ENCODE measurements at places on chromosomes 6 and 20.

- DNase-seq = no peak
Observed at GRCh38 chr6:161630674-161631073, 356.8 kb upstream of the AGPAT4 start.

DNA sequence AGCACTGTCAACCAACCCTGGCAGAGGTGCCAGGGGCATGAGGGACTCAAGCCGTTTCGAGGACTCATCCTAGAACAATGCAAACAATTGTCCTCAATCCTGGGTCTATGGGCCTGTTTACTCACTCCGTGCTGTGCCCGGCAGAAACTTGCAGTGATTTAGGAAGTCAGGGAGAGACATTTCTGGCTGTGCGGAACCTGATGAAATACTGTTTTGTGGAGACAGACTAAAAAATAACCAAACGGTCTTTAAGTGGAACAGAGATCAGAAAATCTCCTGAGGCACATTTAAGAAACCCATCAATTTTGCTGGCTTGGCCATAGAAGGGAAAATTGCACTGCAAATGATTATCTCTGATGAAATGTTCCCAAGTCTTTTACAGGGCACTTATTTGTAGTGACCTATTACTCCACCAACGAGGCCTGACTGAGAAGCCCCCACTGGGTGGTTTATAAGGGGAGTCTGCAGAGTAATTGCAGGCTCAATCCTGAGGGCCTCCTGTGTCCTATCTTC, 79.8 kb upstream of the KCNK16 start:
- peak; percentile 29 for DNase-seq

GRCh38 chr20:32285621-32286371, 8.3 kb downstream of the KIF3B start:
- DNase-seq = no peak

DNA sequence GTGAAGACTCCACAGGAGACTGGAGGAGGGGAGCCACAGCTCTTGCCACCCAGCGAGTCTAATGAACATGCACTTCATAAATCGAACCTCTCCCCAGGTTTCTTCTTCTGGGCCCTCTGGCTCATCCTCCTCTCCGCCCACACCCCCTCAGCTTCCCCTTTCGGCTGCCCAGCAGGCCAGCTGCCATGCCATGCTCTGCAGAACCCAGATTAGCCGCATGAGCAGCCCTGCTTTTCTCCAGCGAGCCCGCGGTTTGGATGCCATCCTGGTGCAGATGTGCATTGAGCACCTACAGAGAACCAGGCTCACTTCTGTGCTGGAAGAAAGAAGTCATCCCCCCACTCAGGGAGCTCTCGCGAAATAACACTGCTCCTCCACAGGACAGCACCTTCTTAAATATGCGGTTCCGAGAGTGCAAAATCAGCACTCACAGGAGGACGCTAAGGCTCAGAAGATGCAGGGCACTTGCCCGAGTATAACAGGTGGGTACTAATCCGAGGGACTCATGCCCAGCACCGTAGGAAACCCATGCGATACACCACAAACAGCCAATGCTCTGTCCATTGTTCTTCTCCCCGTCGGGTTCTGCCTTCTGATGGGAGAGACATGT, 143.0 kb upstream of the THBS2 start:
- no peak for DNase-seq

- no peak for DNase-seq
Observed at GRCh38 chr6:128158496-128158895, 257.6 kb upstream of the THEMIS start.

- DNase-seq = no peak
Observed at GRCh38 chr6:130229645-130230044, 6.9 kb upstream of the SAMD3 start.

DNA sequence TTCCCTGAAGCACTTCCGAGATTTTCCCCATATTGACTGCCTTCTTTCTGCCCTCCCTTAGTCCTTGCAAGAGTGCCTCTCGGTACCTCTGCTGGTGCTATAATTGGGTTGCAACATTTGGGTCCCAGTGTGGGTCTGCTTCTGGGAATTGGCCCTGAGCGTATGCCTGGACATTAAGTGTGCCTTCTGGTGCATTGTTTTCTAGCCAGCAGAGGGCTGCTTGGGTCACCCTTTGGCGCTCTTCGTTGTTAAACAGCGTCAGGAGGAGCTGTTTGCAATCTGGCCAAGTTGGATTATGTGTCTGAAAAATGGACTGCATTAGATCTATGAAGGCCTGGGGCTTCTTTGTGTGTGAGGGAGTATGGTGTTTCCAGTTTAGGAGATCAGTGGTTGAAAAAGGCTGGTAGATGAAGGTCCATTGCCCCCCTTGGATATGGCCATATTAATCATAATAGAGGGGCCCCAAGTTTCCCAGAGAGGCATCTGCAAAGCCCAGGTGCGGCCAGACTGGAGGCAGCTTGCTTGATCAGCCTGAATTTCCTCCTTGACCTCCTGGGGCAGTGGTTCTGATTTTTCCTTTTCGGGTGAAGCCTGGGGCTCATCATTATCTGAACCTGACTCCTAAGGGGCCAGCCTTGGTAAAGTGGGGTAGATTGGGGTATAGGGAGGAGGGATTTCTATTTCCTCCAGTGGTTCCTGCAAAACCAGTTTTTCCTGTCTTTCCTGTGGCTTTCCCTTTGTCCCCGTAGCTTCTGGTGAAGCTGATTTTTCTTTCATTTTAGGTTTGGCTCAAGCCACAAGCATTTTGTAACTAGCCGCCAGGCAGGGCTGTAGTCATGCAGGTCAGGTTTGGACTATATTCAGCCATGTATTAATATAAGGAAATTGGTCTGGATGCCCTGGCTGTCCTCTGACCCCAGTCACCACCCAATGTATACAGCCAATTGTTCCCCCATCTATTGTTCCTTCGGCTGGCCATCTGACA, 85.4 kb upstream of the GPR6 start:
- DNase-seq = no peak

DNA sequence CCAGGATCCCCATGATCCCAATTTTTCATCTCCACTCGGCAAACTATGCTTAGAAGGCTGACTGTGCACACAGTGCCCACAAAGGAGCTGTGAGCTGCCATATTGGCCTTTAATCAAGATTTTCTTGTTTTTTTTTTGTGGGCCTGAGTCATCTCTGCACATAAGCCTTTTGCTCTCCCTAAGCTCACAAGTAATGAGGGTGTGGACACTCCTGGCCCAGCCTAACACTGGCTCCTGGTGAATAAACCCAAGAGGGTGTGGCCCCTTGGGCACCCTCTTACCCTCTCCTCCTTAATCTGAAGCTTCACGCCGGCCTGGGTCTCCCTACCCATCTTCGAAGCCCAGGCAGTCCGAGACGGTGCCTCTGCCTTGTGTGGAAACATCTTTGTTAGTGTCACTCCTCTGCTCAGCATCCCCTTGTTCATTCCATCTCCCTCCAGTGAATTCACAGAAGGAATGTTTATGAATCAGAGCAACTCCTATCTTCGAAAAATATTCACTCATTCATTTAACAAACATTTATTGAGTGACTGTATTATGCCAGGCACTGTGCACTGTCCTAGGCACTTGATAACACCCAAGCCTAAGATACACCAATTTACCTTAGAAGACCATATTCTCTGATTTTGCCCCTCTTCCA, 22.2 kb upstream of the MRPS10 start:
- no peak for DNase-seq

- DNase-seq = no peak
Observed at GRCh38 chr6:33850296-33850695, 46.5 kb upstream of the MLN start.

- DNase-seq = no peak
Observed at GRCh38 chr20:44109951-44110361, 77.0 kb downstream of the JPH2 start.

GRCh38 chr6:80235647-80236046, 129.2 kb downstream of the BCKDHB start:
- no peak for DNase-seq

DNA sequence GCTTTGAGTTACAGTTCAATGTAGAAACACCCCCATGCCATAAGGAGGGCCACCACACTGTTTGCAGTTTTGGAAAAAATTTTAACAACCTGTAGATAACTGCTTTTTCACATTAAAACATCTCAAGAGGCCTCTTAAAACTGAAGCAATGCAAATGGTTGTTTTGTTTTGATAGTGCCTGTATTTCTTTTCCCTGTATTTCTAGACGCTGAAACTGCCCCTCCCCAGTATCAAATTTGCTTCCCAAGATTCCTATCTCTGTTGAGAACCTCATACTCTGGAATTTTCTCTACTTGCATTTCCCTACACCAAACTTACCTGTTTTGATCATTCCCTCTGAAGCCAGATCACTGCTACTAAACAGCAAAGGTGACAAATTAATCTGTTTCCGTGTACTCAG, 98.5 kb downstream of the PHACTR1 start:
- DNase-seq = no peak

- no peak for DNase-seq
Observed at GRCh38 chr20:1415667-1416468, 23.0 kb upstream of the FKBP1A start.

DNA sequence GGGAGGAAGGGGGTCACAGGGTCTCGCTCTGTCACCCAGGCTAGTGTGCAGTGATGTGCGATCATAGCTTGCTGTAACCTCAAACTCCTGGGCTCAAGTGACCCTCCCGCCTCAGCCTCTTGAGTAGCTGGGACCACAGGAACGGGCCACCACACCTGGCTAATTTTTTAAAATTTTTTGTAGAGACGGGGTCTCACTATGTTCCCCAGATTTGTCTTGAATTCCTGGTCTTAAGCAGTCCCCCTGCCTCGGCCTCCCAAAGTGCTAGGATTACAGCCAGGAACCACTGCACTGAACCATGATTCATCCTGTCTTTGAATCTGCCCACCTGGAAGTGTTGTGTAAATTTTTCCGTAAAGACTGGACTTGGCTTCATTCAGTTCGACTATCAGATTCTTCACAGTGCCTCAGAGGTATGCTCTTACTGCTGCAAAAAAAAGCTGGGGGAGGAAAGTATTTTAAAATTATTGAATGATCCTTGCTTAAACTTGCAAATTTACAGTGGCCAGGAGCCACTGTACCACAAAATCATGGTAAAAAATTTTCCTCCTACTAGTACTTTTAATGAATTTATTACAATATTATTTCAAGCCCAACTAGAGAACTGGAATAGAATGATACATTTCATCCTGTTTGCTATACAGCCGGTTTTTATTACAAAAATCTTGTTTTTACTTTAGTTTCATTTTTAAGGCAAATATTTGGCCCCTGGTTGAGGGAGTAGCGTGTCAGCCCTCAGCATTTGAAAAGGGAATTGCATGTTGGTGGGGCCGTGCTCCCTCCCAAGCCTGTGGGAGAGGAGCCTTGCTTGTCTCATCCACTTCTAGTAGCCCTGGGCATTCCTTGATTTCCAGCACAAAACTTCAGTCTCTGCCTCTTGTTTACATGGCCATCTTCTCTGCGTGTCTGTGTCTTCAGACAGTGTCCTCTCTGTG, 202.5 kb upstream of the SGK1 start:
- no peak for DNase-seq

DNA sequence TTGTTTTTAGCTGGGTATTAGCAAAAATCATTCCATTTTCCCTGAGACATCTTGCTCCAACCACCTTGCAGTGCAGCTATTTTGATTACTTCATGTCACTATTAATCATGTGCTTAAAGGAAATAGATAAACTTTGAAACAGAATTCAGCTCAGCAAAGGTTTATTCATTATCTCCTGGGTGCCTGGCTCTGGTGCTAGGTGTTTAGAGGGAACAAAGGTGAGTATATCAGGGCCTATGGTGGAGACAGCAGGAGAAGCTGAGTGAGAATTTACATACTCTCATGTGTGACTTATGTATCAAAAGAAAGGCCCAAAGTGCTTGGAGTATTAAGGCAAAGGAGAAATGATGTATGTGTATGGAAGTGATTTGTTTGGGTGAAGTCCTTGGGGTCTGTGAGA, 63.8 kb upstream of the BMP2 start:
- DNase-seq = no peak

- DNase-seq = no peak
Observed at GRCh38 chr6:6556738-6557503, 31.6 kb upstream of the LY86 start.

DNA sequence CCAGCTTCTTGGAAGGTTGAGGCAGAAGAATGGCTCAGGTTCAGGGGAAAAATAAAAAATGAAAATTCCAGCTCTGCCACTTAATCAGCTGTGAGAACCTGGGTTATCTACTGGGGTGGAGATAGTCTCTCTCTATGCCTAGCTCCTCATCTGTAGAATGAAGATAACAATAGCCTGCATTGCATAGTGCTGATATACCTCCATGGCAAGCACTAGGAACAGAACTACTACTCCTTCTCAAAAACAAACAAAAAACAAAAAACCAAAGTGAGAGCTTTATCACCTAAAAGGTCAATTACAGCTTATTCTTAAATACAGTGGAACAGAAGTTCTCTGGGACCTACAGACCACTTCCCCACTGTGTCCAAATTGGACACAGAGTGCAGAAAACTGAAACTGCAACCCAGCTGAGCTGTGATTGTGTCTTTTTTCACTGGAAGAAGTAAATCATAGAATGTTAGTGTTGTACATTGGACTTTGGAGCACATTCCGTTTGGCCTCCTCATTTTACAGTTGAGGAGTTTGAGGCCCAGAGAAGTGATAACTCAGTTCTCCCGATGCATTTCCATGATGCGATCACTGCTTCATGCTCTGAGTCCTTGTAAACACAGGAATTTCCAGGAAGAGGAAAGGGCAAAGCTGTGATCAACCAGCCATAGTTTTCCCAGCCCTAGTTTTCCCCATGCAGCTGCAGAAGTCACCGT, 23.3 kb downstream of the MTFR2 start:
- no peak for DNase-seq
